ENCODE measurements at places on chromosomes 11 and 22.

DNA sequence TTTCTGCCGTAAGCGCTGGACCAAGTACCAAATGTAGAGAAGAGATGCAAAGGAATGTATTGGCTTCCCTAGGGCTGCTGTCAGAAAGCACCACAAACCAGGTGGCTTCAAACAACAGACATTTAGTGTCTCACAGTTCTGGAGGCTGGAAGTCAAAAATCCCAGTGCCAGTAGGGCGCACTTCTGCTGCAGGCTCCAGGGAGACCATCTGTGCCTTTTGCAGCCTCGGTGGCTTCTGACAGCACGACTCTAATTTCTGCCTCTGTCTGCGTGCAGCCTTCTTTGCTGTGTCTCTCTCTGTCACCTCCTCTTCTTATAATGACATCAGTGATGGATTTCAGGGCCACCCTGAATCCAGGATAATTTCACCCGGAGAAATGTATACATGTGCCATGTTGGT lies 2.8 kb downstream of the APOL6 start:
- no peak for DNase-seq

- no peak for DNase-seq
Observed at GRCh38 chr11:90585491-90585890, 362.6 kb upstream of the CHORDC1 start.

GRCh38 chr11:119338318-119338890 lies 2.3 kb downstream of the C1QTNF5 start:
- DNase-seq: peak; percentile 77

GRCh38 chr22:32103658-32104315 lies 55.3 kb downstream of the C22orf42 start:
- no peak for DNase-seq

DNA sequence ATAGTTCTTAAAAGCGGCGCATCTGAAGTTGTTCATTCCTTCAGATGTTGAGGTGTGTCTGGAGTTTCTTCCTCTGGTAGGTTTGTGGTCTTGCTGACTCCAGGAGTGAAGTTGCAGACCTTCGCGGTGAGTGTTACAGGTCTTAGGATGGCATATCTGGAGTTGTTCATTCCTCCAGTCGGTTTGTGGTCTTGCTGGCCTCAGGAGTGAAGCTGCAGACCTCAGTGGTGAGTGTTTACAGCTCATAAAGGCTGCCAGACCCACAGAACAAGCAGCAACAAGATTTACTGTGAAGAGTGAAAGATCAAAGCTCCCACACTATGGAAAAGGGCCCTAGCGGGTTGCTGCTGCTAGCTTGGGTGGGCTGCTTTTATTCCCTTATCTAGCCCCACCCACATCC lies 201.7 kb upstream of the PDGFD start:
- no peak for DNase-seq

DNA sequence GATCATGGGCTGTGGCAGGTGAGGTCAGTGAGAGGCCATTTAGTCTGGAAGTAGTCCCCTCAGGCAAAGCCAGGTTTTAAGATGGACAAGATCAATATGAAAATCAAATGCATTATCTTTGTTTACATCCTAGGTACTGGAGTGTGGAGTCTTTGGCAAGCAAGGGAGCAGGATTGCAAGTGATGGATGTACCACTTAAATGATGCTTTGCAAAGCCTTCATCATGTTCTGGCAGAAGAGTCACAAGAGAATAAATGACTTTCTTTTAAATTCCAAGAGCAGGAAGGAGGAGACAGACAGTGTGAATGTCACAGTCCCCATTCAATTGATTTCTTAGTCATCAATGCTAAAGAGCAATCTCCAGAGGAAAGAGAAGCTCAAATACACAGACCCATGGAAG lies 908.3 kb downstream of the FAM181B start:
- no peak for DNase-seq

DNA sequence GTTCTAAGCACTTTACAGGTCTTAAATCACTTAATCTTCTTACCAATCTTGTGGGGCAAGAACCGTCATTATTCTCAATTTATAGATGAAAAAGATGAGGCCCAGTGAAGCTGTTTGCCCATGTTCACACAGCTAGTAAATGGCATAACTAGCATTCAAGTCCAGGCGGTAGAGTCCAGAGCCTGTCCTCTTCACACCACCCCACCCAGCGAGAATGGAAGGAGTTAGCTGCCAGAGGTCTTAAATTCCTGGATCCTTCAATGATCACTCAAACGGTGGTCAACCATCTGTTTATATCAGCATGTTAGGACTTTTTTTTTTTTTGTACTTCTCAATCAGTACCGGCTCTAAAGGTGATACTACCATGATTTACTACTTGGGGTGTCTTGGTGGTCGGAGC lies 43.3 kb downstream of the PARVA start:
- DNase-seq: no peak

GRCh38 chr11:118620529-118621070 lies 13.2 kb downstream of the PHLDB1 start:
- no peak for DNase-seq

DNA sequence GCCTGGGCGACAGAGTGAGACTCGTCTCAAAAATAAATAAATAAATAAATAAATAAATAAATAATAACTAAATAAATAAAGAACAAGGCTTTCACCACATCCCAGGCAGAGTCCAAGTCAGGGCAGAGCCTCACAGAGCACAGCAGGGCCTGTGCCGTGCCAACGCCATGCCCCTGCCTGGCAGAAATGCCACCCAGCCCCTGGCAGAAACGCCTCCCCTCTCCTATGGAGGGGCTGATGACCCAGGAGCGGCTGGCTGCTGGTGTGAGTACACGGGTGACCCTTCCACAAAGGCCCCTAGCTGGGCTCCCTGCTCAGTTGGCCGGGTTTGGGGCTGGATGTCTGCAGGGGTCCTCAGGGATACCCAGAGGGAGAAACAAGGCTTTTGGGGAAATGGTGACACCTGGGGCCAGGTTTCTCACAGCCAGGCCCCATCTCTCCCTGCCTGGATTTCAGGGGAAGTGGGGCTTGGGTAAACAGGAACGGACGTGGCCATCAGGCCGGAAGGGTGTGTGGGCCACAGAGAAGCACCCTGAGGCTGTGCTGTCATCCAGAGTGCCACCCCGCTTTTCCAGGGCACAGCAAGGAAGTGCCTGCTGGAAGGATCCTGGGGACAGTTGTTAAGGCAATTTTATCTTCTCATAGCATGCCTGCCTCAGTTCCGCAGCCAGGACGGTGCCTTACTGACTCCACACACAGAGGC lies 5.1 kb downstream of the BID start:
- DNase-seq: no peak

DNA sequence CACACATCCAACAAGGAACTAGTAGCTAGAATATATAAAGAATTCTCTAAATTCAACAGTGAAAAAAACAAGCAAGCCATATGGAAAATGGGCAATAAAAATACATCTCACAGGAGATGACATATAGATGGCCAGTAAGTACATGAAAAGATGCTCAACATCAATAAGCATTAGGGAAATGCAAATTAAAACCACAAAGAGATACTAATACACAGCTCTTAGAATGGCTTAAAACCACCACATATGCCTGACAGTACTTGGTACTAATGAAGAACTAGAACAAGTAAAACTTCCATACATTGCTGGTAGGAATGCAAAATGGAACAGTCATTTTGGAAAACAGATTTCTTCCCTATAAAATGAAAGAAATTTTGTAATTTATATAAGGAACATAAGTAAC lies 71.6 kb upstream of the GAB2 start:
- no peak for DNase-seq

DNA sequence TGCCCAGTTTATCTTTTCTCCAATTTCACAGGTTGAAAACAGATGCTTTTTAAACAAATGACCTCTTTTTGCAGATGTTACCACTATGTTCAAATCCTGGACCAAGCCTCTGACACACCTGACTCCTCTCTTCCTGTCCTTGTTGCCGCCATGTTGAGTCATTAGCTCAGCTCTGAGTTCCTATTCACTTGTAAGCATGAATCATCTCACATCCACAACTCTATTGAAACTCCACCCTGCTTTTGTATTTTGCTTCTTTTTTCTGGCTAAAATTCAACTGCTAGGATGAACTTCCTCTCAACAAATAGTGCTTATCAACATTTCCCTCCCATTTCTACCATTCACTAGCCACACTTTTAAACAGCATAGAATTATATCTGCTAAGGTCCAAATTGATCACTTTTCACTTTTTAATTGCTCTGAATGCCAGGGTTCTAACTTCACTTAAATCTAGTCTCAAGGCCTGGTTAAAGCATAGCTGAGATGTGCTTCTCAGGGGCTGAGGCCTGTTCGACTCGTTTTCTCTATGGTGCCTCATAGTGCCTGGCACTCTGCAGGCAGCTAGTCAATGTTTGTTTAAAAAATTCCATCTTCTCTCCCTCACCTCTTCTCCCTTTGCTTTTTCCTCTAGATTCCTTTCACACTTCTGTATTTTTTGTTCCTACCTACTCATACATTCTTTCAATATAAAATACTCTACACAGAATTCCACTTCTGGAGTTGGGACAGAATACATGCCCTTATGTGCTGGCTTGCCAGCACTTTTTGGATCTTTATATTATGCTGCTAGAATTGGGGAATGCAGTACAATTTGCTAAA lies 3.9 kb downstream of the JOSD1 start:
- no peak for DNase-seq

GRCh38 chr22:50145721-50146438 lies 24.7 kb upstream of the PANX2 start:
- no peak for DNase-seq

DNA sequence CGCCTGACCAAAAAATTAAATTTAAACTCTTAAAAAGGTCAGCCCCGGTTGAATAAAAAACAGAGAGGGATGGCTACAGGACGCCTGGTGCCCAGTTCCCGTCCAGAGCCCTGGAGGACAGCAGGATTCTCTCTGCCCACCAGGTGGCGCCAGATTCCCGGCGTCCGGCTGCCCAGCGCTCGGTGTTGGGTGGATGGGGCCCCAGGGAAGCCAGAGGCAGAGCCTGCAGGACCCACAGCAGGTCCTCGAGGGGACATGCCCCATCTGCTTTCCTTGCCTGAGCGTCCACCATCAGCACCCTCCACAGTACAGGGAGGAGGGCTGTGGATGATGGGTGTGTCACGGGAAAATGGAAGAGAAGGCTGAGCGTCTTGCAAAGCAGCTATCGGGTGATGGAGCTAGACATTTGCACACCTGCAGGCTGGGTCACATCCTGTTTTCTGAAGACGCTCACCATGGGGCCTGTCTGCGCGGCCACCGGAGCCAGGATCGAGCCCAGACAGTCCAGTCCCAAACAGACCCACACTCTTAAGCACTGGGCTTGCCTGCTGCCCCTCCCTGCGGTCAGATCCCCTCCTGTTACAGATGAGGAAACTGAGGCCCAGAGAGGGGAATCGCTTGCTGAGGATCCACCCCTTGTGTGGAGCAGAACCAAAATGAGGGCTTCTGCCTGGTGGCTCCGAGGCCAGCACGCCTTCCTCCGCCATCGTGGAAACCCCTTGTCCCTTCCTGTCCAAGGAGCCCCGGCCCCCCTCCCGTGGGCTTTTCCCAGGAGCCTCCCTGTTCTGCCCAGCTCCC lies 18.5 kb upstream of the CBX7 start:
- peak; percentile 30 for DNase-seq

- DNase-seq: no peak
Observed at GRCh38 chr11:79467761-79468160, 26.9 kb upstream of the TENM4 start.

GRCh38 chr22:35597692-35598395 lies 19.3 kb downstream of the MB start:
- DNase-seq: no peak

DNA sequence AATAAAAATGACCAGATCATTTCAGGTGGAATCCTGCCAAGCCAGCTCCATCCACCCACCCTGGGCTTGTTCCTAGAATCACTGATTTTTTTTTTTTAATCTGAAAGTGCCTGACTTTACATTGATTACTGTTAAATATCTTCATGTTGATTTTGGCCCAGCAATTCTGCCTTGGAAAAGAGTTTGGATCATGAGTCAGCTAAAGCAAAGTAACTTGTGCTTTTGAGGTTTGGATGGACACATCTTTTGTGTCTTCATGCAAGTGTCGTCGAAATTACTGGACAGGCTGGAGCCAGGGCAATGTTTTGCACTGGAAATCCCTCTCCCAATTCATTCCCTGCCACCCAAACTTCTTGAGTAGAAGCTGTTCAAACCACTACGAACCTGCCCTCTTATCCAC lies 164.0 kb upstream of the SYT13 start:
- DNase-seq: no peak

- DNase-seq: no peak
Observed at GRCh38 chr22:23265368-23265700, 85.0 kb downstream of the BCR start.

- DNase-seq: no peak
Observed at GRCh38 chr22:42610186-42610585, 4.5 kb downstream of the POLDIP3 start.

DNA sequence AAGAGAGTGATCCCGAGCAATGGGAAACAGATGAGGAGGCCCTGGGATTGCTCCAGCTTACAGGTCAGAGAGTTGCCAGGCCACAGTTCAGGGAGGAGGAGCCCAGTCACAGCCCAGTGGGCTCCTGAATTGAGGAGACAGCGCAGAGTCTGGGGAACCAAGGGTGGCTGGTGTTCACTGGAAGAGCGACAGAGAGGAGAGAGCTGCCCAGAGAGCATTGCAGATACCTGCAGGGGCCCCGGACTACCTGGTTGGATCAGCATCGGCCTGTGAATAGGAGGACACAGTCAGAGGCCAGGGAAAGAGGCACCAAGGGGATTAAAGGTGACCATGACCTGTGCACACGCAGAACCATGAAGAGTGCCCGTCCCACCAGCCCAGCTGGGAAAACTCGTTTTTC lies 648.6 kb downstream of the TBC1D22A start:
- DNase-seq: no peak

DNA sequence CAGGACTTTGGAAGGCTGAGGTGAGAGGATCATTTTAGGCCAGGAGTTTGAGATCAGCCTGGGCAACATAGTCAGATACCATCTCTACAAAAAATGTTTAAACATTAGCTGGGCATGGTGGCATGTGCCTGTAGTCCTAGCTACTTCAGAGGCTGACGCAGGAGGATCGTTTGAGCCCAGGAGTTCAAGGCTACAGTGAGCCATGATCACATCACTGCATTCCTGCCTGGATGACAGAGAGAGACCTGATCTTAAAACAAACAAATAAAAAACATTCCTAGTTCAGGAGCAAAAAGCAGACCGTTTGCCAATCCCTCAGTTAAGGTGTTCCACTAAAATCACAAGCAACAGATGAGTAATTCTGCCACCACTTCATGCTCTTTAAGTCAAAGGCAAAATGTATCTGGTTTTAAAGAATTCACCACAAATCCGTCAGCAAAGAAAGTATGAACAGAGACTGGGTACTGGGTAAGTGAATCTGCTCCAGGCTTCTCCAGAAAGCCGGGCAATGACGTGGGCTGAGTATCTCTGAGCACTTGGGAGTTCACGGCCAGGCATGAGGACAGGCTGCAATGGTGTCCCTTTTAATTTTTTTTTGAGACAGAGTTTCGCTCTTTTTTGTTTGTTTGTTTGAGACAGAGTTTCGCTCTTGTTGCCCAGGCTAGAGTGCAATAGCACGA lies 19.5 kb downstream of the CLTCL1 start:
- DNase-seq: no peak

DNA sequence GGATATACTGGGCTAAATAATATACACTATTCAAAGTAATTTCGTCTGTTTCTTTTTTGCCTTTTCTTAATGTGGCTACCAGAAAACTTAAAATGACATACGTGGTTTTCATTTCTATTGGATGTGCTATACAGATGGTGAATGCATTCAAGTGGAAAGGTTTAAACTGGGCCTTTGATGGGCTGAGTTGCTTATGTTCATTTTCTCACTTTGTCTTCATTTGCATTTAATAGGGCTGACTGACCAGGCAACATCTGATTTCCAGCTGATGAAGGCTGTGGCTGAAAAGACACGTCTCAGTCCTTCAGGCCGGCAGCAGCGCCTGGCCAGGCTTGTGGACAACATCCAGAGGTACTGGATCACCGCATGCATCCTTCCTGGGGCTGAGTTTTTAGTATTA lies 27.9 kb downstream of the PIWIL4 start:
- no peak for DNase-seq
